ENCODE measurements at places on chromosomes 11 and 22.

- DNase-seq: no peak
Observed at GRCh38 chr22:49134076-49134475, 693.6 kb downstream of the BRD1 start.

GRCh38 chr11:27357250-27357649 lies 5.8 kb downstream of the CCDC34 start:
- DNase-seq: no peak

- DNase-seq: no peak
Observed at GRCh38 chr11:13169709-13170108, 107.9 kb upstream of the BMAL1 start.

DNA sequence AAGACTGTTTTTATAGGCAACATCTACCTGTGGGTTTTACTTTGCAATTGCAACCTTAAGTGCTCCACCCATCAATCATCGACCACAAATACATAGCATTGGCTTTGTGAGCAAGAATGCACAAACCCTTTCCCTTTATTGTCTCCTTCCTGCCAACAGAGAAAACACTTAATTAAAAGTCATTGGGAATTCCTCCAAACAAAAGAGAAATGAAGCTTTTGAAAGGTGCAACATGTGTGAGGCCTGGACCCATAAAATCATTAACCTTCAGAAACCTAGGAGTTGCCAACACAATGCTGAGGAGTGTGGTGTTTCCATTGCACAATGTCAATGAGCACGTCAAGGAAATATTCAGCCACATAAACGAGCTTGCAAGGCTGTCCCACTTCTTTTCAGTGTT lies 223.2 kb downstream of the BLID start:
- no peak for DNase-seq

DNA sequence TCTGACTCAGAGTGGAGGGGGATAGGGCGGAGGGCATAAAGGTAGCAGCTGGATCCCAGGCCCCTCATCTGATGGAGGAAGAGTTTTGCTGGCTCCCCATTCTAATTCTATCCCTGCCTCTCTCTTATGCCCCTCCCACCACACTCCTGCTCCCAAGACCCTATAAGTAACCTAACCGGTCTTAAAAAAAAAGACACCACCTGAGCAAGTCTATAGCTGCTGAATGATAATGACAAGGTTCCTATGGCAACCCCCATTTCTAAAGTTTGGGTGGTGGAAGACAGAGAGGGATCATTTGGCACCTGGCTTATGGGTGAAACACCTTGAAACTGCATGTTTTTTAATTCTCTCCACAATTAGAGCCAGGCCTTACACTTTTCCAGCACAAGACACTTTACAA lies 69.6 kb downstream of the LARGE1 start:
- DNase-seq: no peak

DNA sequence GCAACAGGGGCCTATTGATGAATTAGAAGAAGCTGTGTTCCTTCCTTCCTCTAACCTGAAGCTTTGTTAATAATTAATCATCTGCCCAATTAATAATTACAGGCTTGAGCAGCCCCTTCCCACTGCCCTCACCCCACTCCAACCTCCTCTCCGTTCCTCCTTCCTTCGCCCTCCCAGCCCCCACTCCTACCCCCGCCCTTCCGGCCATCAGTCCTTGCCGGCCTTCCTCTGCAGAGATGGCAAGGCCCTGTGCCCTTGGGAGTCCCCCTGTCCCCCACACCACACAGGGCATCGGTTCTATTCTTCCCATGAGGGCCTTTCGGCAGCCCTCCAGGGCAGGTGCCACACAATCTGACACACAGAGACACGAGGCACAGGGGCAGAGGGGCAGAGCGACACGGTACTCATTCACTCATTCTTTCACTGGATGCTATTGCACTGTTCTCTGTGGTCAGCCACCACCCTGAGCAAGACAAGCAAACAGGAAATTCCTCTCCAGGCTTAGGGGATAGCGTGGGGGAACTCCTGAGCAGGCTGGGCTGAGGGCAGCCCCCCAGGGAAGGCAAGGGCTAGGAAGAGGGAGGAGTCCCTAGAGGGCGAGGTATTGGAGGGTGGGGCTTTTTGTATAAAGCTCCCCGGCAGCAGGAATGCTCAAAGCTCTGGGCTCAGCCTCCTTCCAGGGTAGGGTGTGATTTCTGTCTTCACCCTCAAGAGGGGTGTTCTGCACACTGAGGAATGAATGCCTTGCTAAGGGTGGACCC lies 14.7 kb downstream of the MGAT3 start:
- no peak for DNase-seq

DNA sequence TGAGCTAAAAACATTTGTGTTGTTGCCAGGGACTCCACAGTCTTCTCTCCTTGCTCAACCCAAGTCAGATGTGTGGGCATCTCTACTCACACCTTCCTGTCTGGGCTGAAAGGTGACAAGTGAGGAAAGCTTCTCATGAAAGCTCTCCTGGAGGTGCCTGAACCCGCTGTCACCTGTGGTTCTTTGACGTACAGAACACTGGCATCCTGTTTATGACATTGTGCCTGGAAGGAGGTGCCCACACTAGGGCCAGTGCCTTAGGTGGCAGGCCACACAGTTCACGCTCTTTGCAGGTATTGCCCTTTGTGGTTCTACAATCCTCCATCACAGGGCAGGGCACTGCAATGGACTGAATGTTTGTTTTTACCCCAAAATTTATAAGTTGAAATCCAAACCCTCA lies 108.5 kb downstream of the CD44 start:
- DNase-seq: peak; percentile 93

GRCh38 chr11:66685276-66686099 lies 7.8 kb upstream of the RBM4B start:
- DNase-seq: no peak

- no peak for DNase-seq
Observed at GRCh38 chr22:49589811-49590210, 237.9 kb downstream of the BRD1 start.

DNA sequence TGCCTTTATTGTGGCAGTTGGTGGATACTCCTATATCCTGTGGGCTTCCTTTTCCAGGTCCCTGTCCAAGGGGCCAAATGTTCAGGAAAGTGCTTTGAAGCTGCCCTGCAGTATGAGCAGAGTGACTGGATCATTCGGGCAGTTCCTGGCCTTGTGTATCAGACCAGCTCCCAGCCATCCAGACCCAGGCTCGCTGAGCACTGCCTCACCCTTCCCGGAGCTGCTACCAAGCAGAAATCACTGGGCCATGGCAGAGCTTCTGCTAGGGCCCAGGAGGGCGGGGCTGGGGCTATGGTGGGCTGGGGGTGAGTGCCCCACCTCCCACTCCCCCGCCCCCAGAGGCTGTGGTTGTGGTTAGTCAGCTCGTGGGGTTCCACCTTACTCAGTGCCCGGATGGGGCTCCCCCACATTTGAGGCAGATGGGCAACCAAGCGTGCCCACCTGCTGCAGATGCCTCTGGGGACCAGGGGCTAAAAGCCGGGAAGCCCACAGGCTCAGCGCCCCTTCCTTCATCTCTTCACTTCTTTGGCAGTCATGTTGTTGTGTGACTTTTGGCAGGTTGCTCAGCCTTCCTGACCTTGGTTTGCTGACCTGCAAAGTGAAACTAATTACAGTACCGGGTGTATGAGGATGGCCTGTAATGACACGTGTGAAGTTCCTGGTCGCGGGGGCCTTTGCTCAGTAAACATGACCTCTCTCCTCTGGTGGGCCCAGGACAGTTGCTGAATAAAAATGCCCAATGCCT lies 2.1 kb upstream of the LRRC32 start:
- peak; percentile 31 for DNase-seq
